ENCODE measurements at places on chromosomes 3 and 15. TPM values are rescaled to one million over a fixed set of nuclear protein-coding genes. Genes with fewer than 3 reads are reported as not detected.
A peak's percentile ranks its signal among the peaks of the same experiment; 100 is the strongest.

PLD1 gene
- 9.4 TPM for total RNA-seq

NR2F2 gene
- total RNA-seq: 24.0 TPM

MCF2L2 gene
- 4.2 TPM for total RNA-seq

CPLX3 gene
- total RNA-seq: not detected

TMEM40 gene
- not detected for total RNA-seq

MGLL gene
- total RNA-seq: 29.3 TPM

TWF2 gene
- 45.9 TPM for total RNA-seq

PRRT3 gene
- total RNA-seq: 1.5 TPM

LMOD3 gene
- not detected for total RNA-seq

DNA sequence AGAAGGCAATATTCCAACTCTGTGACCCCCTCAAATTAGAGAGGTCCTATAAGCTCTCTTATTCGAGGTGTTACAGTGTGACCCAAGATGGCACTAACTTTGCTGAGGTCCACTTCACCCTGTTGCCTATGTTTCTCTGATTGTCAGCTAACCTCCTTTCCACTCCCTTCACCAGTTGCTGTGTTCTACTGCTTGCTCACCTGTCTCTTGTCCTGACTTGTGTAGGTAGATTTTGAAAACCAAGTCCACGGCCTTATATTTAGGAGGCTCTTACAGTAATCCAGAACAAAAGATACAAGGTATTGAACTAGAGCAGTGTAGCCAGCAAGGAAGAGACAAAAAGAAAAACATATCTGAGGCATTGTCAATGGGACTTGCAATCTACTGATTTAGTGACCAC is 20.1 kb upstream of the GSK3B start:
- no peak for DNase-seq
- H3K27ac ChIP-seq: no peak overlapping the region
- no peaks in the 10 kb centered on the region for H3K27me3 ChIP-seq
- no peaks in the 10 kb centered on the region for H3K4me1 ChIP-seq
- H3K4me3 ChIP-seq: no peak overlapping the region

DNA sequence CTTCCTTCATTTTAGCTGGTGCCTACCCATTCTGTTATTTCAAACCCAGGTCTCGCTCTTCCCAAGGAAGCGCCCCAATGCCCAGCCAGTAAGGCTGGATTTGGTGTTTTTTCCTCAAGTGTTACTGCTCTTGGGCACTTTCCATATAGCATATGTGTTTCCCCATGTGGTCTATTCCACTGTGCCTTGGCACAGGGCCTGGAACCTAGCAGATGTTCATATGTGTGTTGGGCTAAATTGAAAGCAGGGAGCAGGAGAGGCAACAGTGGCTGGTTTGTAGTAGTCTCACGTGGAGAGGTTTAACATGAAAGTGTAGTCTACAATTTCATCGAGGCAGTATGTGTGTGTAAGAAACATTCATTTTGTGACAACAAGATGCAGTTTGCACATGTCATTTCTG is 48.2 kb upstream of the TEX264 start:
- H3K36me3 ChIP-seq: no peaks in the 10 kb centered on the region
- H3K4me3 ChIP-seq: no peak overlapping the region
- peaks cover 39% of the 10 kb centered on the region for H3K4me1 ChIP-seq
- no peaks in the 10 kb centered on the region for H3K27me3 ChIP-seq
- H3K27ac ChIP-seq: peak overlapping the region; percentile 80

GRCh38 chr3:121796970-121797369 is 37.9 kb downstream of the IQCB1 start:
- no peak for DNase-seq
- H3K4me1 ChIP-seq: no peaks in the 10 kb centered on the region
- H3K27me3 ChIP-seq: no peaks in the 10 kb centered on the region
- H3K4me3 ChIP-seq: no peak overlapping the region
- no peak overlapping the region for H3K27ac ChIP-seq

GRCh38 chr15:29566914-29567313 is 255.4 kb downstream of the TJP1 start:
- H3K27ac ChIP-seq: no peak overlapping the region
- DNase-seq: no peak
- H3K36me3 ChIP-seq: no peaks in the 10 kb centered on the region
- H3K27me3 ChIP-seq: peaks cover 4% of the 10 kb centered on the region
- peaks cover 18% of the 10 kb centered on the region for H3K4me1 ChIP-seq

- H3K27me3 ChIP-seq: no peaks in the 10 kb centered on the region
- H3K36me3 ChIP-seq: no peaks in the 10 kb centered on the region
- no peak overlapping the region for H3K4me3 ChIP-seq
- peaks cover 16% of the 10 kb centered on the region for H3K4me1 ChIP-seq
- peak; percentile 76 for DNase-seq
- no peak overlapping the region for H3K27ac ChIP-seq
Measured at GRCh38 chr3:127544192-127544802, 46.2 kb downstream of the TPRA1 start.

DNA sequence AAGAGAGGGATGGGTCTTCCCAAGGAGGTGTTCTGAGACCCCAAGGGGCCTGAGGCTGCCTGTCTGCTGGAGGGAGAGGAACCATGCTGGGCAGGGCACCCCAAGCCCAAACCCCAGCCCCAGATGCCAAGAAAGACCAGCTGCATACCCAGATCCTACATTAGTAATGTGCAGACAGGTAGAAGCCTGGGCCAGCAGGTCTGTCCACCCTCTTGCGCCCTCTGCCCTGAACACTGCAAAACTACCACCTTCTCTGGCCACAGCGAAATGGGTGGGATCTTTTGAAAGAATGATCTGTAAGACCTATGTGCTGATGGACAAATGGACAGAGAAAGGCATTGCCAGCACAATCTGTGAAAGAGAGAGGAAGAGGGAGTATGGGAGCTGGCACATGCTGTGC is 283.2 kb downstream of the EPHB1 start:
- no peaks in the 10 kb centered on the region for H3K4me1 ChIP-seq
- no peaks in the 10 kb centered on the region for H3K36me3 ChIP-seq
- no peak overlapping the region for H3K4me3 ChIP-seq

- H3K27me3 ChIP-seq: no peaks in the 10 kb centered on the region
- H3K4me1 ChIP-seq: no peaks in the 10 kb centered on the region
- H3K27ac ChIP-seq: no peak overlapping the region
- no peaks in the 10 kb centered on the region for H3K36me3 ChIP-seq
Measured at GRCh38 chr3:12981306-12982275, 91.6 kb downstream of the IQSEC1 start.

DNA sequence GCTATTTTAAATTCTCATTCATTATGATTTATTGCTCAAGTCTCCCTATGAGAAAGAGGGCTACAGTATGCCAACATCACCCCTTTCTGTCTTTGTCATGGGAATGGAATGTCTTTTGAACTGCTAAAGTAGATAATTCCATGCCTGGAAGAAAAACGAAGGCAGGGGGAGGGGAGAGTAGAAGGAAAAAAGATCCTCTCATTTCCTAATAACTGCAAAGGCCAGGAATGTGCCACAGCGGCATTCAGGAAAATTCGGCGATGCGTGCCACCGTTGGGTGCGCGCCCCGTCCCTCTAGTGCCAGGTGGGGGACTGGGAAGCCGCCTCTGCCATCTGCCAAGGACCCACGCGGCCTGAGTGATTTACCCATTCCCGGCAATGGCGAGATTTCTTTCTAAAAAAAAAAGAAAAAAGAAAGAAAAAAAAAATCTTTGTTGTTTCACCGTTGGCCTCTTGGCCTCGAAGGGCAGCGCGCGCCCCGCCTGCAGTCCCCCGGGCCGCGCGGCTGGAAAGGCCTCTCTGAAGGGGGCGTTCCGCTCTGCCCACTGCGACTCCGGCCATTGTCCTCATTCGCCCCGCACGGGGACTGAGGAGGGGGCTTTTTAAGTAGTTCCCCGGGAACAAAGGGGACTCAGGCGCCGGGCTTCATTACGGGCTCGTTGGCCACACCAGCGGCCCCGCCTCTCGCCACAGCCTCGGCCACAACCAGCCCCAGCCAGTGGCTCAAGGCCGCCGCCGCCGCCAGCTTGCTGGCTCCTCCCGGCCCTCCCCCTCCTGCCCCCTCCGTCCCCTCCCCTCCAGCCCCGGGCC is 54.5 kb downstream of the CPN2 start:
- H3K4me3 ChIP-seq: no peak overlapping the region
- DNase-seq: peak; percentile 68
- no peaks in the 10 kb centered on the region for H3K36me3 ChIP-seq
- no peaks in the 10 kb centered on the region for H3K27me3 ChIP-seq
- H3K4me1 ChIP-seq: peaks cover 25% of the 10 kb centered on the region
- H3K27ac ChIP-seq: peak overlapping the region; percentile 63

GRCh38 chr3:10772271-10773161 is 43.5 kb upstream of the SLC6A11 start:
- H3K4me3 ChIP-seq: no peak overlapping the region
- no peaks in the 10 kb centered on the region for H3K27me3 ChIP-seq
- no peak overlapping the region for H3K27ac ChIP-seq
- no peak for DNase-seq
- H3K4me1 ChIP-seq: no peaks in the 10 kb centered on the region

- no peaks in the 10 kb centered on the region for H3K4me1 ChIP-seq
- no peak overlapping the region for H3K4me3 ChIP-seq
- DNase-seq: no peak
- no peak overlapping the region for H3K27ac ChIP-seq
- H3K36me3 ChIP-seq: no peaks in the 10 kb centered on the region
Measured at GRCh38 chr3:83863380-83863779, 1095.4 kb upstream of the CADM2 start.

DNA sequence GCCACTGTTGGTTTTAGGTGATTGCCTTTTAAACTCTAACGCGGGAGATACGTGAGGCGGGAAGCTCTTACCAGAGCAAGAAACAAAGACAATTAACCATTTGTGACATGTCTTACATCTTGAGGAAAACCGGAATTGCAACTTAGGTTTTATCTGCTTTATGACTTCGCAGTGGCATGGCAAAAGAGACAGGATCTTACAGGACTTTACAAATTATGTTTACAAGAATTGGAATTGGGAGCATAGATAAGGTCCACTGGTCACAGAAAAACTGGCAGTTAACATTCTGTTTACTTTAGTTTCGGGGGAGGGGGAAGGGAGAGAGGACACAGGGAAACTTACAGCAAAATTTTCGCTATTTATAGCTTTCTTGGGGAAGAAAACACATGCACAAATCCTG is 1119.6 kb downstream of the ZPLD1 start:
- H3K27me3 ChIP-seq: no peaks in the 10 kb centered on the region
- H3K4me3 ChIP-seq: no peak overlapping the region
- no peak for DNase-seq
- H3K36me3 ChIP-seq: no peaks in the 10 kb centered on the region

DNA sequence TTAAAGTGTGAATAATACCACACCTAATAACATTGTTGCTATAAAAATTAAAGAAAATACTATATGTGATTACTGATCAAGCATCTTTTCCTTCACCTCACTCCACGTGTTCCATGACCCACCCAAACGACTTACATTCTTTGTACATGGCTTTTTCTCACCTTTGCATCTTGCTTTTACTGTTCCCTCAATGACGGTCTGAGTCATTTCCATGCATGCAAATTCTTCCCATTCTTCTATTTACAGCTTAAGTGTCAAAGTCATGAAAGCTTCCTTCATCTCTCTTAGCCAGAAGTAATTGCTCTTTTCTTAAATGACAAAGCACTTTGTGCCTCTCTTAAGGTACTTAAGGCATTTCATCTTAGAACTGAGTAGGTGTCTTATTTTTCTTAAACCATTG is 64.0 kb downstream of the GREM1 start:
- H3K4me3 ChIP-seq: no peak overlapping the region
- no peaks in the 10 kb centered on the region for H3K27me3 ChIP-seq
- no peaks in the 10 kb centered on the region for H3K4me1 ChIP-seq
- H3K36me3 ChIP-seq: no peaks in the 10 kb centered on the region

DNA sequence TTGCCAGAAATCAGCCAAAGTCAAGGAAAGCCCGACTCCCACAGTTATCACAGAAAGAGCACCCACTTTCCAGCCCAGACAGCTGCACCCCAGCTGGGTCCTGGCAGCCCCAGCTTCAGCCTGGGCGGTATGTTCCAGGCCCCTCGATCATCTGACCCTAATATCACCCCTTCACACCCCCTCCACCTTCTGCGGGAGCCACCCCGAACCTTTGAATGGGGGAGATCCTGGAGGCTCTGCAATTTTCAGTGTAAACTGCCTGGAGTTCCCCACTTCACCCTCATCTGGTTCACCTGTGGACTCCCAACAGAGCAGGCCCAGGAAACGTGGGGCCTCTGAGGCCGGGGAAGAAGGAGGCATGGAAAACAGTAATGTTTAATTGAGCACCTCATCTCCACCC is 5.9 kb downstream of the PRSS50 start:
- no peaks in the 10 kb centered on the region for H3K4me1 ChIP-seq
- H3K36me3 ChIP-seq: no peaks in the 10 kb centered on the region
- no peak overlapping the region for H3K27ac ChIP-seq

DNA sequence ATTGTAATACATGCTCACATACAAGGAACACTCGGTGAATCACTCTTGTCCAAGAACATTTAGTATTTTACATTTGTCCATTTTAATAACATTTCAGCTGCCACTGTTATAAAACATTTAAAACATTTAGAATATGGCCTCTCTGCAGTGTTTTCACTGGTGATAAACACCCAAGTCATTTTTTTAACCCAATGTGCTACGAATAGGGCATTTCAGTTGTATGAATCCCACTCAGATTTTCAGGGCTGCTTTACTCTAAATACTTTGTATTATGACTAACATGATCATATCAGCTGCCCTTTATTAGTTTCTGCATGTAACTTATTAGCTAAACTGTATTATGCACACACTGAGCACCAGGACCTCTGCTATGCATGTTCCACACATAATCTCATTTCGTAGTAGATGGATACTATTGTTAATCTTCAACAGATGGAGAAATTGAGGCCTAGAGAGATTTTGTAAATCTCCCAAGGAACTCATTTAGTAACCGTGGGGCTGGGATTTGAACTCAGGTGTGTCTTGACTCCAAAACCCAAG is 148.6 kb upstream of the CDIN1 start:
- H3K4me3 ChIP-seq: no peak overlapping the region
- DNase-seq: no peak
- no peaks in the 10 kb centered on the region for H3K27me3 ChIP-seq

All from sigmoid colon (tissue), 7 donors.